ENCODE measurements at places on chromosomes 1 and 21.

- DNase-seq: no peak
Observed at GRCh38 chr21:37276377-37276776, 9.2 kb upstream of the VPS26C start.

DNA sequence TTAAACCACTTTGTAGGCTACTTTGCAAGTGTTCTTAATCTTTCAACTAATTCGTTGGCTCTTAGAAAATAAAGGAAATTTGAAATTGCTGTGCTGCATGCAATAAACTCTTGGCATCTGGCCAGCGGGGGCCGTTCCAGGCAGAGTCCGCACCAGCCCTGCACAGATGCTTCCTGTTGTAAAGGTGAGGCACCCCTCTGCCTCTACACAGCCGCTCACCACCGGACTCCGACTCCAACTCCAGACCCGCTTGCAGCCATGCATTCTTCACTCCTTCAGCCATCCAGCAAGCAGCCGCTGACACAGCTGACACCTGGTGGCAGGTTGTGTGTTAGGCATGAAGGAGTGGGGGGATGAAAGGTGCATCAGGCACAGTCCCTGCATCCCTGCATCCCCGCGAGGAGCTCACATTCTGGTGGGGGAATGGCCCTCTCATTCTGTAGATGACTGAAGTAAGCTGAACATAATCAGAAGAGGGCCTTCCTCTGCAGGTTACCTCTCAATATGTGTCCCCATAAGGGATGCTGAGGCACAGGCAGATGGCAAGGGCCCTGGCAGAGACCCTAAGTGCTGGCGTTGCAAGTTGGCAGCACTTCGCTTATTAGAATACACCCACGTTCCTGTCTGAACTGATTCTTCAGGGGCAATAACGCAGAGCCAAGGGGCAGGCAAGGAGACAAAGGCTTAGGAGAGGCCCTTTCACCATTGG, 56.8 kb downstream of the GLIS1 start:
- peak; percentile 48 for DNase-seq

DNA sequence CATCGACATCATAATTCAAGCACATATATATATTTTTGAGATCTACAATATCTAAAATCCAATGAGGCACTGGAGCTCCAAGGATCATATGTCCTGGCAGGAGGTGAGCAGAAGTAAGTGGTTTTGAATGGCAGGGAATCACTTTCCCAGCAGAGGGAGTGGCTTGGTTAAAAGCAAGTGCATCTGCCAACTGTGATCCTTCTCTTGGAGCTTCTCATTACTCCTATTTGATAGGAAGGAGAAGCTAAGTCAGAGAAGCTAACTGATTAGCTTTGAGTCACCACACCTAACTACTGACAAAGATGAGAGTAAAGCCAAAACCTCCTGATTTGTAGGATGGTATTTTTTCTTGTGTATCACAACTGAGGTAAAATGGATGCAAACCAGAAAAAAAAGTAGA, 55.0 kb downstream of the ALG14 start:
- no peak for DNase-seq

DNA sequence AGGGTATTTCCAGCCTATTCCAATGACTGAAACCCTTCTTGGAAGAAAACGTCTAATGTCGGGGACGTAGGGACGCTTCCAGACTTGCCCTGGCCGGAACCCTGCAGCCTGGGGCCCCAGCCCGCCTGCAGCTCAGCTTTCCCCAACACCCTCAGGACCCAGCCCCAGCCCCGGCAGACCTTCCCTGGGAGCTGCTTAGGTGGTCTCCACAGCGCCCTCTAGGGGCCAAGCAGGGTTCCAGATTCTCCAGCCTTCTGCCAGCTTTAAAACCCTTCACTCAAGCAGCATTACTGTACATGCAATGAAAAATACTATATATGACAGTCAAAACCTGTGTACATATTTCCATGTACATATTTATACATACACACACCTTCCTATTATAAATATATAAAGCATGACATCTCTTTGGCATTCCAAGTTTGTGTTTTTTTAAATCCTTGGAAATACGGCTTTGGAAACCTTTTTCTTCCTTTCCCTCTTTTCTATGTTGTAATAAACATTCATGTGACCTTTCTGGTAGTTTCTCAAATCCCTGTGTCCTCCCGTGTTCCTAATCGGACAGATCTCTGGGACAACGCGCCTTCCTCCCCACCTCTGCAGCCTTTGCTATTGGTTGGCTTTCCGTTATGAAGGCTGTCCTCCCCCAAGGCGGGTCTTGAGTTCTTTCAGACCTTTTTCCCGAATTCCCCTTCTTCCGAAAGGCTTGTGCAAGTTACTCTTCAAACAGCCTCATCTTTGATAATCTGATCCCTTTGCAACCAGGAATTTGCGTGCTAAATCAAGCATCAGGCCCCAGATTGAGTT, 60.3 kb downstream of the STUM start:
- peak; percentile 70 for DNase-seq

GRCh38 chr1:30693366-30693765, 30.0 kb downstream of the MATN1 start:
- no peak for DNase-seq

DNA sequence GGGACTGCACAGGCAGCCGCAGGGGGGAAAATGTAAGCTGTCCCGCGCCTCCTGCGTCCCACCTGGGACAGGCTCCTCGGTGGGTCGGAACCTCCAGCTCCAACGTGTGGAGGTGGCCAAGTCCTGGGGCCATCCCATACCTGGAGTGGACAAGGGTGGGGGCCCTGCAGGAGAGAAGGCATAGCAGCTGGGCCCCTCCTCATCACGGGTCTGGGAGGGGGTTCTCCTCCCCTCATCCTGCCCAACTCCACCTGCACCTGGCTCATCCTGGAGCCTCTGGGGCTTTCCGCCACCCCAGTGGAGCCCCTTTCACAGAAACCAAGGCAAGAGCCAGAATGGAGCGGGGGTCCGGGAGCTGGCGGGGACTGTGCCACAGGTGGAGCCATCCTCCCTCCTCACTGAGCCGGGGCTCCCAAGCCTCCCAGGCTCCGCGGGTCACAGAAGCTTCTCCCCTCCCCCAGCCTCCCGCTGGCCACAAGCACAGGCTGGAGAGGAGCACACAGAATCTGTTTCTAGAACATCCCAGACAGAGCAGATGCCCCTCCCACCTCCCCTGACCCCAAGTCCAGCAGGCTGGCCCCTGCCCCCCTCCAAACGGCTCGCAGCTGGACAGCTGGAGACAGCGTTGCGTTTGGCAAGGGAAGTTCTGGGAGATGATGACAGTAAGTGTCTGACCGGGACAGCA, 65.8 kb downstream of the MEGF6 start:
- no peak for DNase-seq

- no peak for DNase-seq
Observed at GRCh38 chr1:94144836-94145235, 23.9 kb upstream of the ABCA4 start.

DNA sequence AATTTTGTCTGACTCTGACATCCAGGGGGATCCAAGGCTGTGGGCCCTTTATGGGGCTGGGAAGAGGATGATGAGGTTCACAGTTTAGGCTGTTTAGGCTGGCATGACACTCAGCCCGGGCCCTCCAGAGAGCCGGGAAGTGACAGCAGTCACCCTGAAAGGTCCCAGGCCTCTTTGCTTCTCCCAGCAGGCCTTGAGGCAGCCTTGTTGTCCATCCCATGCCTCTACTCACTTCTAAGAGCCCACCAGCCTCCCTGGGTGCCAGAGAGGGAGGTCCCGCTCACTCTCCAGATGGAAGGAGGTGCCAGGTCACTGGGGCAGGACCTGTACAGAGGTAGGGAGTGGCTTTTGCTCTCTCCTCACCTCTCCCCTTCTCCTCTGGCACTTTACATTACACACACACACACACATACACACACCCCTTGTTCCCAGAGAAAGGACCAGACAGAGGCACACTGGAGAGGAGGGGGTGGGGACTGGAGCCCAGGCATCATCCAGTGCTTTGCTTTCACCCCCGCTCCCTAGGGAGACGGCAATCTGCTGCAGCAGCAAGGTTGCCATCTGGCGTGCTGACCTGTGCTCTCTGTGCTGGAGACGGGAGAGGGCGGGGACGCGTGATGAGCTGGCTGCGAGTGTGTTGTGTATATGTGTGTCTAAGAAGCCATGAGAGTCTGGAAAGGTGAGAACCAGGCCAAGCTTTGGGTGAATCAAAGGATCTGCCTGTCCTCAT, 4.6 kb downstream of the KLHDC8A start:
- no peak for DNase-seq

GRCh38 chr1:154170547-154171222, 15.8 kb upstream of the NUP210L start:
- DNase-seq: no peak

DNA sequence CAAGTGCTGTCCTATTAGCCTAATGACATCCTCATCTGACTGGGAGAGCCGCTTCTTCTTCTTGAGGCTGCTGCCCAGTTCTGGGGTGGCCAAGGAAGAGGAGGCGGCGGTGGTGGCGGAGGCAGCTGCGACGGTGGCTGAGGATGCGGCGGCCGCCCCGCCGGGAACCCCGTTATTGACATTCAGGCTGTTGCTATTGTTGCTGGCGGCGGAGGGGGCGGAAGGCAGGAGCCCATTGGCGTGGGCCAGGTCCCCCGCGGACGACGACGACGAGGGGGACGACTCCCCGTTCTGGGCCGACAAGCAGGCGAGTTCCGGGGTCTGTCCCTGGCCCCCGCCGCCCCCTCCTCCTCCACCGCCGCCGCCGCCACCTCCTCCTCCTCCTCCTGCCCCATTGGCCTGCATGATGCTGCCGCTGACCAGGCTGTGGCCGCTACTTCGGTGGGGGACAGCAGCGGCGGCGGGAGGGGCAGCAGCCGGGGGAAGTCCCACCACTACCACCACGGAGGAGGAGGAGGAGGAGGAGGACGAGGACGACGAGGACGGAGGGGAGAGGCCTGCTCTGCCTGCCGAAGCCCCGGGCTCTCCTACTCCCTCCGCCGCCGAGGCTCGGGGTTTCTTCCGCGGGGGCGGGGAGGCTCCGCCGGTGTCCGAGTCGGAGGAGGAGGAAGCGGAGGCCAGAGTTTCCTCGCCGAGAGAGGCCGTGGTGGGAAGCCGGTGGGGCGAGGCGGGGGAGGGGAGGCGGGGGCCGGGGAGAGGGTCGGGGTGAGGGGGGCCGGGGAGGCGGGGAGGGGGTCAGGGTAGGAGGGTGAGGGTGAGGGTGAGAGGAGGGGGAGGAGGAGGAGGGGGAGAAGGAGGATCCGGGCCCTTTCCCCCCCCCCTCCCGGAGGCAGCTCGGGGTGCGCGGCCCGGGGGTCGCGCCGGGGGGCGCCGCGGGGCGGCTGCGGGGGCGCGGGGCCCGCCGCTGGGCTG, 610 bp downstream of the WDR26 start:
- peak; percentile 62 for DNase-seq

GRCh38 chr1:225554216-225554812, 98.6 kb downstream of the ENAH start:
- DNase-seq: no peak

- no peak for DNase-seq
Observed at GRCh38 chr1:228836427-228836826, 101.1 kb downstream of the RHOU start.

GRCh38 chr21:38789275-38789674, 16.5 kb upstream of the ETS2 start:
- DNase-seq: no peak

DNA sequence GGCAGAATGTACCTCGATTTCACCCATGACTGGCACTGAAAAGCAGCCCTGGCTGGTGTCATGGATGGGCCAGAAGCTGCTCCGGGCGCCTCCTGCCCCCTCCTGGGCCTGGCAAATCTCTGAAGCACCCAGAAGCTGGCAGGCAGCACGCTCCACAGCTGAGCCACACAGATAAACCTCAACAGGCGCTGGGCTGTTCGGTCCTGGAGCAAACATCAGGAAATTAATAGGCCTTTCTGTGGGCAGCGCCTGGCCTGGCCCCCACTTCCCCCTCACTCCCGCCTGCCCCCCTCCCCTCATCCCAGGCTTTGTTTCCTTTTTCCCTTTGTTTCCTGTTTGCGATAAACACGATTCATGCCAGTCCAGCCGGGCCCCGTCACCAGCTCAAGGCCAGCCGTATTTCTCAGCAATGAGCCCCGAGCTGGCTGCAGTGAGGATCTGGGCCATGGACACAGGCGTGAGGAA, 20.1 kb upstream of the DISP3 start:
- no peak for DNase-seq

- no peak for DNase-seq
Observed at GRCh38 chr1:116708255-116708900, 40.8 kb upstream of the IGSF3 start.

DNA sequence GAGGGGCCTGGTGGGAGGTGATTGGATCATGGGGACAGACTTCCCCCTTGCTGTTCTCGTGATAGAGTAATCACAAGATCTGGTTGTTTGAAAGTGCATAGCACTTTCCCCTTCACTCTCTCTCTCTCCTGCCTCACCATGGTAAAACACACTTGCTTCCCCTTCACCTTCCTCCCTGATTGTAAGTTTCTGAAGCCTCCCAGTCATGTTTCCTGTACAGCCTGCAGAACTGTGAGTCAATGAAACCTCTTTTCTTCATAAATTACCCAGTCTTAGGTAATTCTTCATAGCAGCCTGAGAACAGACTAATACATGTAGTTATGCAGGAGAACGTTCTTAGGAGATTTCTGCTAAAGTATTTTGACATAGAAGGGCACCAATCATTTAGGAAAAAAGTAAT, 59.9 kb upstream of the FBXO28 start:
- DNase-seq: no peak

DNA sequence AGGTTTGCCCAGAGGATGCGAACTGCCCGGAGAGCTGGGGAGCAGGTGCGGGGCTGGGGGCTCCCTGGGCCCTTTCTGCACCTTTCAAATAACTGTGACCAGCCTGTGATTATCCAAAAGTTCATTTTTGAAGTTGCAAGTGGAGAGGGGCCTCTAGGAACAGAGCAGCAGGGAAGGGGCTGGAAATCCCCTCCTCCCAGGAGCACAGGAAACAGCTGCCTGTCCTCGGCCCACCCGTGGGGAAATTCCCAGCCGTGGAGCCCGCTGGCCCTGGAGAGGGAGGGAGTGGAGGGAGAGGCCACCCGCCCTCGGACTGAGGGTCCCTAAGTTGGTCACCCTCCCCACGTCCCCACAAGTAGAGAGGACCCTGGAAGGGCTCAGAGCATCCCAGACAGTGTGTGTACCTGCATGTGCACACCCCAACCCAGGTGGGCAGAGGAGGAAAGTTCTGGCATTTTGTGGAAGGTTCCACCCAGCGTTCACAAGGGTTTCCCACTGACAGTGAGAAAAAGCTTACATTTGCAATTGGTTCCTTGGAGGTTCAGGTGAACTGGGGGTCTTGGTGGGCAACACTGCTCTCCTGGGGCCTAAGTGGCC, 1.2 kb upstream of the TNFRSF4 start:
- DNase-seq: no peak

DNA sequence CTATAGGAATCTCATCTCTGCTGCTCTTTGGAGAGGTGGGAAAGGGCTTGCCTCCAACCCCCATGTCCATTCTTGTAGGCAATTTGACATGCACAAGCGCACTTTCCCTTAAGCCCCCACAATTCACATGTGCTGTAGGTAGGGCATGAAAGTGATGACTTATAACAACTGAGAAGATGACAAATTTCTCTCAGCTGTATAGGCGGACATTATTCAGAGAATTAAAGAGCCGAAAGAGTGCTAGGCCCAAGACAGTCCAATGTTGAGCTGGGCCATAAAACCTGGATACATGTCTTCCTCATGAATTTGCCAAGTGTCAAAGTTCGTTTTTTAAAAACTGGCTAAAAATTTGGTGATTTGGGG, 106.3 kb upstream of the LYPLAL1 start:
- no peak for DNase-seq

Data from activated T-cell treated with anti-CD3 and anti-CD28 coated beads, Interleukin-2, amount 50 U/mL, for 1 hour (primary cell).